ENCODE measurements at places on chromosomes 6 and 20.

DNA sequence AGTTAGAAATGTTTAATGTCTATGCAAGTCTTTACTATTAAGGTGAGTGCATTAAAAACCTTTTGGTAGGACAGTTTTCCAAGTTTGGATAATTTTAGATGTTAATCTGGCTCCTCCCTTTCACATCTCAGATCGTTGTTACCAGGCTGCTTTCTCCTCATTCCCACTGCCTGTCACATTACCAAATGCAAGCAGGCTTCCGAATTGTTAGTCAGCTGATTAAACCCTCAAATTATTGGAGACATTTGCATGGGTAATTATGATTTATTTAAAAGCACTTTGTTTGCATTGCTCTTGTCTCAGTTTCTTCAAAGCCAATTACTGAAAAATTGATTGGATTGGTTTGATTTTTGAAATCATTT, 816.5 kb downstream of the KIF16B start:
- DNase-seq, result no peak

DNA sequence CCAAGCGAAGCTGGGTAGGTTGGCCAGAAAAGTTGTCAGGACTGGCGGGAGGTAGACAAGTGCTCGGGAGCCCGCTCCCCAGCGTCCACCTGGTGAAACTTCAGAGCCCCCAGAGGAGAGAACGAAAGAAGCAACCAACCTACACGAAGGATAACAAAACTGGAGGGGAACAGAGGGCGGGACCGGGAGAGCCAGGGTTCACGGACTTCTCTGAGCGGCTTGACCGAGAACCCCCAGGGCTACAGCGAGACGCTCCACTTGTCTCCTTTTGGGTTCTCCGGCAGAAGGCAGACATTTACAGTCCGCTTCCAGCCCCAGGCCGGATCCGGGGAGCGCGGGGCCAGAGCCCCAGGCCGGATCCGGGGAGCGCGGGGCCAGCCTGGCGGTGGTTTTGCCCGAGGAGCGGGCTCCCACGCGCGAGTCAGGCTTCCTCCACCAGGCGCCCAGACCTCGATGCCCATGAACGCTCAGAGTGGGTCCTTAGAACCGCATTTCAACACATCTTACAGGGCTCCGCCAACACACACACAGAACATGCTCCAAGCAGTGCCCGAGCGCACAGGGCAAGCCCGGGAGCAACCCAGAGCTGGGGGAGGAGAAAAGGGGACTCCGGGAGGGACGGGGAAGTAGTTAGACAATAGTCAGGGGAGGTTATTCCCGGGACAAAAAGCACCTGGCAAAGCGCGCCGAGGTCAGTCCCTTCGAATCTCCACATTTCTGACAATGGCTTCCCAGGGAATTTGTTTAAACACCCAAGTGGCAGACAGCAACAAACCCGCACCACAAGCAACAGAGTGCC, 1.1 kb downstream of the PTPRK start:
- peak; percentile 17 for DNase-seq

- no peak for DNase-seq
These were observed 667.6 kb downstream of the TENT5A start for GRCh38 chr6:81084776-81085430.

DNA sequence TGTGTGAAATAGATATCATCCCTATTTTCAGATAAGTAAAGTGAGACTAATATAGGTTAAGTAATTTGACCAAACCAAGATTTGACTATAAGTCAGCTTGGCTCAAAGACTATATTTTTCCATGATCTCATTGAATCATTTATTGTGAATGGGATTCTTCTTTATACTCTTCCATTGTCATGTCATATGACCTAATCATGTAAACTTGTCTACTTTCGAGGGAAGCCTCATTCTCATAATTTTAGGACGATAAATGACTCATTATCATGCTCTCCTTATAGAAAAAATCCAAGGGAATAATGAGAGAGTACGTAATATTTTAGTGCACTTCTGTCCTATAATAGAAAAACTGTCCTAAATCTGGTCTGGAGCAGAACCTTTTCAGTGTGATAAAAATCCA, 40.9 kb upstream of the CCN6 start:
- no peak for DNase-seq

DNA sequence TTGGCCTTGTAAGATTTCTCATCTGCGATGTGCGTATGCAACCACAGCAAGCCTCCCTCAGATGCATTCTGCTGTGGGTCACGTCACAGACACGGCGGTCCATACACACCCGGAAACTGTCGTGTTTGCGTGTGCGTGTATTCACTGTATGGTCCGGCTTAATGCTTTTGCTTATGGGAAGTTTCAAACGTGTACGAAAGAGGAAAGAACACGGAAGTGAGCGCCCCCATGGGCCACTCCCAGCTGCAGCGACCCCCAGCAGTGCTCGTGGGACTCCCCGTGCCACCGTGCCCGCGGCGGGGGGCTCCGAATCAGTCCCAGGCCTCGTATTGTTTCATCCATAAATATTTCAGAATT, 10.2 kb downstream of the DLL1 start:
- no peak for DNase-seq

DNA sequence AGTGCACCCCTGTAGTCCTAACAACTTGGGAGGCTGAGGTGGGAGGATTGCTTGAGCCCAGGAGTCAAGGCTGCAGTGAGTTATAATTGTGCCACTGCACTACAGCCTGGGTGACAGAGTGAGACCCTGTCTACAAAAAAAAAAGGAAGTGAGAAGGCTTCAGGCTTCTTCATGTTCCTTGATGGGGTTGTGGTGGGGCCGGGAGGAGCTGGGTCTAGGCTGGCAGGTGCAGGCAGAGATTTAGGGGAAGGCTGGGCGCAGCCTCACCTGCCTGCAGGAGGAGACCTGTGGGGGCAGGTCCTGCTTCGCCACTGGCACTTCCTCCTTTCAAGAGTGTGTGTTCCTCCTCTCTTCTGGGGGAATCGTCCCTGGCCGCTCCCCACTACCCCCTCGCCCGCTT, 63.9 kb downstream of the CHMP4B start:
- DNase-seq, result no peak

- DNase-seq, result peak; percentile 18
These were observed 78.4 kb downstream of the ADTRP start for GRCh38 chr6:11700118-11700718.

DNA sequence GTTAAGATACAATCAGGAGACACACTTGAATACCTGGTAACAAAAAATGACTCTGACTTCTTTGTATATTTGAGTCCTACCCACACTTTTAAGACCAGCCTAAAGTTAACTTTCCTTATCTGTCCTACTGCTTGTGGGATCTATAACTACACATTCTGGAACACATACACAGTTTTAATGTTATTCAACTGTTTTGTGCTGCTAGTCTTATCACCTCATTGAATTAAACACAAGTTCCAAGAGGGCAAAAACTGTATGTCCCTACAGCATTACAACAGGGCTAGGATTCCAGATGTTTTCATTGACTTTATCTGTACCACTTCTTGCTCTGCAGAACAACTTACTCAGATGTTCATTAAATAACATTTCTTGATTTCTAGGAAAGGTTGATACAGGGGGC, 2.8 kb downstream of the HMGN3 start:
- no peak for DNase-seq

DNA sequence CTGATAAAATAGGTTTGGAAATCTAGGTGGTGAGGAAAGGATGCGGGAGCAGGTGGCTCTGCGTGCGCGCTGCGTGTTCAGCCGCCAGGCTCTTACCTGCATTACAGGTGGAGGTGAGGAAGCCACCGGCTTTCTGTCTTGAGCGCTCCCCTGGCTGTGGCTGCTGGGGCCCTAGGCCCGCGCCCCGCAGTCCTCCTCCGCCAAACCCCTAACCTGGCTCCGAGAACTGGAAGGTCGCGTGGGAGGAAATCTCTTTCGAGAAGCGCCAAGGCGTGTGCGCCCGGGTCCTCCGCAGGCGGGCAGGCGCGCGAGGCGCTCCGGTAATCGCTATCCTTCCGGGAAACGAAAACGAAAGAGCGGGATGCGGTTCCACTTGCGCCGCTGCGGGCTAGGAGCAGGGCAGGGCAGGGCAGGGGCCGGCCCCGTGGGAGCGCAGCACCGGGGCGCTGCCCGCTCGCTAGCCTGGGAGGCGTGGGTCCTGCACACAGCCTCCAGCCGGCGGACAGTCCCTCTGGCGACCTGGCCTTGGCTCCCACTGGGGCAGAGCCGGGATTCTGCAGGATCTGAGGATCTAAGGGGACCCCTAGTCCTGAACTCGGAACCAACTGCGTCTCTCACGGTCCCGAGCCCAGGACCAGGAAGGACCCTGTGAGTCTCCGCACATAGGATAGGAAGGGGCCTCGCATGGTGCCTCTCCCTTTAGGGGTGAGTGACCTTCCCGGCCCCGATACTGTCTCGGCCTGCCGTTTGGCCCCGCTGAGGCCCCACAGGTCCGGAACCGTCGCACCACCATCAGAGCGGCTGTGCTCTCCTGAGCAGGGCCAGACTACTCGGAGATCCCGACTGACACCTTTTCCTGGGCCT, at the start of gene ETV7:
ETV7 (minus strand) TSS at position 230 of the 864 bp plus-strand sequence; CDS start at position 102, 128 bp downstream.
- DNase-seq, result no peak

DNA sequence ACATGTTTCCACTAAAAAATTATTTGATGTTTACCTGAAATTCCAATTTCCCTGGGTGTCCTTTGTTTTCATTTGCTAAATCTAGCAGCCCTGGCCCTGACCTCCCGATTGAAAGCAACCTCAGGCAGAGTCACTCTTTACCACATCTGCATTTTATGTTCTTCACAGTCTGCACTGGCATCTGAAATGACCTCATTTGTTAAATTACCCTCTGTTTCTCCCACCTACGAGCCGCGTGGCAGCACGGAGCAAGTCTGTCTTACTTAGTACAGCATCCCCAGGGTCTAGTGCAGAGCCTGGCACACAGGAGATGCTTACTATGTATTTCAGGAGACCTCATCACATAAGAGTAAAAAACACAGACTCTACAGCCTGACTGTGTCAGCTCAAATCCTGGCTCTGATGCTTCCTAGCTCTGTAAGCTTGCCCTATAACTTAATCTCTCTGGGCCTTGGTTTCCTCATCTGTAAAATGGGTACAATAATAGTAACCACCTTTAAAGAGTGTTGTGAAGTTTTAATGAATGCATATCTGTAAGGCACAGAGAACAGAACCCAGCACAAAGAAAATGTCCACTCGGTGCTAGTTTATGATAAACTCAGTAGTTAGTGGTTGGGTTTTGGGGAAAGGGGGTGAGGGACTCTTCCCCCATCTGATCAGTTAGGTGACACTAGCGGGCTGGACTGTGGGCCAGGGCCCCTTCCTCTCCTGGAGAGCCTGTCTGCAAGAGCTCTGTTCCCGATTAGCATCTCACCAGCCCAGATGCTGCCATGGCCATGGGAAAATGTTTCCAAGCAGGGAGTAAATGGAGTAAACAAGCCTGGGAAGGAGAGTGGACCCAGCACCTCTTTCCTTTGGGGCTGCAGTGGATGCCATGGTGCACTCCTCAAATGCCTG, 88.2 kb downstream of the PREX1 start:
- DNase-seq, result no peak

DNA sequence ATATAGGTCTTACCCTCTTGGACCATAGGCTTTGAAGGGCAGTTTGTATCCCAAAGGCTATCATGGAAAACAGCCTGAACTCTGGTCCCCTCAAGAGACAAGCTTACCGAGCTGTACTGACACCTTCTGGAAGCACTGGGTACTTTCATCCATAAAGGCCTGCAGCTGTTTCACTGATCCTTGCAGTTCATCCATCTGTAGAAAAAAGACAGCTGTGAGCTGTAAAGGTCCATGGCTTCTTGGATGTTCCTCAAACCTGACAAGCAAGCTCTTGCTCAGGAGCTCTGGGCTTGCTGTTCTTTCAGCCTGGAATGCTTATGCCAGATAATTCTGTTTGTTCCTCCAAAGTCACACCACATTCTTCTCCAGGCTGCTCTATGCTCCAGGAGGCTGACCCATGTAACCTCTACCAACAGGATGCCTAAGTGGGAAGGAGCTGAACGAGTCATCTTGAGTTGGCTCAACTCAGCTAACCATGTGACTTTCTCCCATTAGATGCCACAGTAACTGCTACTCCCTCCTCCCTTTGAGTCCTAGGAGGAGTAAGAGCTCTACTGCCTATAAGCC, 8.8 kb upstream of the NDRG3 start:
- peak; percentile 42 for DNase-seq

DNA sequence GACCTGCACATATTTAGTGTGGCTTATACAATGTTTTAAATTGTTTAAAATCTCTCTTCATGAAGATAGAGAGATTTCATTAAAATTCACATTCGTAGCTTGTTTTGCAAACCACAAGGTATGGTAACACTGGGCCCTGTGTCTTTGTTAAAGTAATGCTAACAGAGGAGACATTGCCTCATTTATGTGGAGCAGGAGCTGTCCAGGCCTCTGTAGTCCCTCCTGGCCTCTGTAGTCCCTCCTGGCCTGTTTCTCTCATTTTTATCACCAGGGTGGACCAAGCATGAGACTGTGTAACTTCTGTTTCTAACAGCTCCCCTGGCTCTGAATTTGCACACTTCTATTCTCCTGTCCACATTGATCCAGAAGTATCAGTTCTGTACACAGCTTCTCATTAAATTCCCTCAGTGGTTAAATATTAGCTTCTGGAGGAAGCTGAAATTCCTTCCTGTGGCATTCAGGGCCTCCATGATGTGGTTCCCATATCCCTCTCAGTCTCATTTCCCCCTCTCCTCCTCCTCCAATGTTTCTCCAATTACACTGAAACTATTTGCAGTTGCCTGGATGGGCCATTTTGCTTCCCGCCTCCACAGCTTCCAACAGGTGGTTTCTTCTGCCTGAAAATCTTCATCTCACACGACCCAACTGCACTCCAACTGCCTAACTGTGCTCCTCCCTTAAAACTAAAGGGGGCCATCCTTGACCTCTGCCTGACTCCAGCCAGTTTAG, 340.4 kb downstream of the SYNE1 start:
- no peak for DNase-seq

- DNase-seq, result no peak
These were observed 122.3 kb downstream of the PREX1 start for GRCh38 chr20:48705240-48706115.

GRCh38 chr6:122869437-122870024, 80.5 kb downstream of the SMPDL3A start:
- peak; percentile 56 for DNase-seq

DNA sequence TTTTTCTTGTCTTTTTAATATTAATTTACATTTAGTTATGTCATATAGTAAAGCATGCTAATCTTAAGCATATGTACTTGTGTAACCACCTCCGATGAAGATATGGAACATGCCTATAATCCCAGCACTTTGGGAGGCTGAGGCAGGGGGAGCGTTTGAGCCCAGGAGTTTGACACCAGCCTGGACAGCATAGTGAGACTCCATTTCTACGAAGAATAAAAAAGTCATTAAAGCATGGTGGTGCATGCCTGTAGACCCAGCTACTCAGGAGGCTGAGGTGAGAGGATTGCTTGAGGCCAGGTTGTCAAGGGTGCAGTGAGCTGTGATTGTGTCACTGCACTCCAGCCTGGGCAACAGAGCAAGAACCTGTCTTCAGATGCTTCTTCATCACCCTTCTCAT, 628.8 kb upstream of the FLRT3 start:
- DNase-seq, result no peak

DNA sequence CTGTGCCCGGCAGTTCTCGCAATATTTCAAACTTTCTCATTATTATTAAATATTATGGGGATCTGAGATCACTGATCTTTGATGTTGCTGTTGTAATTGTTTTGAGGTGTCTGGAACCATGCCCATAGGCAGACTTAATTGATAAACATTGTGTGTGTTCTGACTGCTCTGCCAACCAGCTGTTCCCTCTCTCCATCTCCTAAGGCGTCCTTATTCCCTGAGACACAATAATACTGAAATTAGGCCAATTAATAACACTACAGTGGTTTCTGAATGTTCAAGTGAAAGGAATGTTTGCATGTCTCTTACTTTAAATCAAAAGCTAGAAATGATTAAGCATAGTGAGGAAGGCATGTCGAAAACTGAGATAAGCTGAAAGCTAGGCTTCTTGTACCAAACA, 7.6 kb downstream of the MAPK14 start:
- no peak for DNase-seq

GRCh38 chr20:61525781-61526431, 273.8 kb downstream of the CDH4 start:
- no peak for DNase-seq
